ENCODE measurements at places on chromosomes 13 and 19. TPM values are rescaled to one million over a fixed set of nuclear protein-coding genes. Genes with fewer than 3 reads are reported as not detected.

LSR gene
- 0.82 TPM for total RNA-seq

ADAMTS10 gene
- 34.6 TPM for total RNA-seq

C19orf67 gene
- not detected for total RNA-seq

CYP2A6 gene
- total RNA-seq = not detected

GIPR gene
- total RNA-seq = 0.41 TPM

SLITRK5 gene
- 29.3 TPM for total RNA-seq

CCL25 gene
- total RNA-seq = 1.2 TPM

PSG6 gene
- total RNA-seq = not detected

- no peak for DNase-seq
Observed at GRCh38 chr13:37751025-37751424, 118.5 kb downstream of the TRPC4 start.

DNA sequence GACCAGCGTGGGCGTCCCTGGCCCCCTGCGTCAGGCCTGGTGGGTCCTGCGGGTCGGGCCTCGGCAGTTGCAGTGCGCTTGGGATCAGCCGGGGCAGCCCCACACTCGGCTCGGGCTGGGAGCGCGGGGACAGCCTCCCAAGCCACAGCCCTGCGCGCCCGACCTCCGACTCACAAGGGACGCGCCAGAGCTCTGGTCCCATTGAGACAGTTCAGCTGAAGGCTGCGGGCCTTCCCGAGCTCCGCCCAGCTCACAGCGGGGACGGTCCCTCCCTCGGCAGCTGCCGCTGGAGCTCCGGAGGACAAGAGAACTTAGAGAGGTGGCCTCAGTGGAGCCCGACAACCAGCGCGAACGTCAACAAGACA, 45.7 kb upstream of the ZNF730 start:
- peak; percentile 24 for DNase-seq

DNA sequence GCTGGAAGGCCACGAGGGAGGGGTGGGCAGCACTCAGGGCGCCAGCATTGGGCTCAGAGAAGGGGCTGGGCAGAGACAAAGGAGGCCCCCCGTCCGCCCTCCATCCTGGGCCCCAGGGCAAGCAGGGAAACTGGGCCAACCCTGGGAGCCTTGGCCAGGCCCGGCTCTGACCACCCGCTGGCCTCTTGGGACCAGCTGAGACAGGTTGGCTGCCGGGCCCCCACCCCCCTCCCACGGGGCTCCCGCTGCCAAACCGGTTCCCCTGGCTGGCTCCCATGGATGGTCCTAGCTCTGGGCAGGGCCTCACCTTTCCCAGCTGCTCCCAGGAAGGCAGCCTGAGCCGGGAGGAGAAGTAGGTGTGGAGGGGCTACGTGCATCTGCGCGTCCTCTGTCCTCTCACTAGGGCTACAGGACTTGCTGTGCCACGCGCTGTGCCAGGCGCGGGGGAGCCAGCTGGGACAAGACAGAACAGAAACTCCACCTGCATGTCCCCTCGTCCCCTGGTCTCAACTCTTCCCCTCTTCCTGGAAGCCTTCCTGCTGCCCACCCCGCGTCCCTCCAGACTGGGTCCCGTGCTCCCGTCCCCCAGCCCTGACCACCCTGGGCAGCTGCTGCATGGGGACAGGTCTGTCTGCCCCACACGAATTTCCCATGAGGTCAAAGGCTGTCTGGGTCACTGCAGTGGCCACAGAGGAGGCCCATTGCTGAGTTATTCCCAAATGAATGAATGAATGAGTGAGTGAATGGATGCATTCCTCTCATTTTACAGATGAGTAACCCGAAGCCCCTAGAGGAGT, 29.1 kb upstream of the NCCRP1 start:
- no peak for DNase-seq

GRCh38 chr13:32334671-32335070, 19.4 kb downstream of the BRCA2 start:
- no peak for DNase-seq

DNA sequence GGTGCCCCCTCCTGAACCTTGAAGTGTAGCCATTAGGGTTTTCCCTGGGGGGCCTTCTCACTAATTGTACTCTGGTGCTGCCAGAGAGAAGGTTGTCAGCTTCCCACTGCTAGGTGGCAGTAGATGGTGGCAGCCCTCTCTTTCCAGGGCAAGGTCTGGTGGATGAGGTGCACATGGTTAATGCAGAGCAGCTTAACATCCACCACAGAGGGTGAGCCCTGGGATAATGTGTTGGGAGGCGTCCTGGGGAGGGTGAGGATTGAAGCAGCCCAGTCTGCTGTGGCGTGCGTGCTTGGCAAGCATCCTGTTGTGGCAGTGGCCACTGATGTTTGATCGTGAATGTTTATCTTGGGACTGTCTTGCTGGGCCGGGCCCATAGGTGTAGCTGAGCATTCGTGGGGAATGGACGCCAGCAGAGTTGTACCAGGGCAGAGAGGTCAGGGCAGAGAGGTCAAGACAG, 5.8 kb downstream of the EGLN2 start:
- no peak for DNase-seq

DNA sequence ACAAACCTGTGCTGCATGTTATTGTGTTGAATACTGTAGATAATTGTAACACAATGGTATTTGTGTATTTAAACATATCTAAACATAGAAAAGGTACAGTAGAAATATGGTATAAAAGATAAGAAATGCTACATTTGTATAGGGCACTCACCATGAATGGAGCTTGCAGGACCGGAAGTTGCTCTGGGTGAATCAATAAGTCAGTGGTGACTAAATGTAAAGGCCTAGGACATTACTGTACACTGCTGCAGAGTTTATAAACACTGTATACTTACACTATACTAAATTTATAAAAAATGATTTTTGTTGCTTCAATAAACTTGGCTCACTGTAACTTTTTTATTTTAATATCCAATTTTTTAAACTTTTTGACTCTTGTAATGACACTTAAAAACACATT, 34.4 kb downstream of the LMO7 start:
- DNase-seq = no peak

GRCh38 chr19:3186160-3186688, 494 bp downstream of the NCLN start:
- DNase-seq = no peak

DNA sequence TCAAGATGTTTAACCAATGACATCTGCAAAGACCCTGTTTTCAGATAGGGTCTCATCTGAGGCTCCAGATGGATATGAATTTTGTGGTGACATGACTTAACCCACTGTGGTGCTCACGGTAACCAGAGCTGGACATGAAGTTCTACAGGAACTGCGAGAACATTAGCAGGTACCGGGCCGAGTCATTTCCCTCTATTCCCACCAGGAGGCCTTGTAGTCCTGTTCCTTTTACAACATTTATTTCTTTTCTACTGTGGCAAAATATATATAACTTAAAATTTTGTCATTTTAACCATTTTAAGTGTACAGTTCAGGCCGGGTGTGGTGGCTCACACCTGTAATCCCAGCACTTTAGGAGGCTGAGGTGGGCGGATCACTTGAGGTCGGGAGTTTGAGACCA, 7.6 kb upstream of the TSPAN16 start:
- no peak for DNase-seq

- DNase-seq = no peak
Observed at GRCh38 chr19:16089010-16089846, 12.9 kb downstream of the TPM4 start.

Measured in frontal cortex (tissue), 4 donors.